ENCODE measurements at places on chromosomes 12 and 14.

DNA sequence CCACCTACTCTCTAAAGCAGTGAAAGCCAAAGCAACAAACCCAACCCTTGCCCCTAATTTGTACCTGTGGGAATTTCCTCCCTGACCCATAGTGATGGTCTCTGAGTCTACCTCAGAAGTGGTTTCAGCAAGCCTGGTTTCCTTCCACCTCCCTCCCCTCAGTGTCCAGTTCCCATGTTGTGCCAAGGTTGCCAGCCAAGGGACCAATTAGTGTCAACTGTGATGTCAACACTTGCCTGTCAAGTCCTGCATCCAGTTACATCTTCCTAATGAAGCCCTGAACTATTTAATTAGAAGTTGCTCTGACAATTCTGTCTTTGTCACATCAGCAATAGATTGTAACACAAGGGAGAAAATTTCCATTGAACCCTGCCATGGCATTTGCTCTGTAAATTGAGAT lies 194.4 kb upstream of the CCDC196 start:
- H3K27ac ChIP-seq = no peak overlapping the region
- peaks cover 1% of the 10 kb centered on the region for H3K27me3 ChIP-seq
- DNase-seq = no peak
- H3K4me3 ChIP-seq = no peak overlapping the region
- peaks cover 7% of the 10 kb centered on the region for H3K4me1 ChIP-seq

DNA sequence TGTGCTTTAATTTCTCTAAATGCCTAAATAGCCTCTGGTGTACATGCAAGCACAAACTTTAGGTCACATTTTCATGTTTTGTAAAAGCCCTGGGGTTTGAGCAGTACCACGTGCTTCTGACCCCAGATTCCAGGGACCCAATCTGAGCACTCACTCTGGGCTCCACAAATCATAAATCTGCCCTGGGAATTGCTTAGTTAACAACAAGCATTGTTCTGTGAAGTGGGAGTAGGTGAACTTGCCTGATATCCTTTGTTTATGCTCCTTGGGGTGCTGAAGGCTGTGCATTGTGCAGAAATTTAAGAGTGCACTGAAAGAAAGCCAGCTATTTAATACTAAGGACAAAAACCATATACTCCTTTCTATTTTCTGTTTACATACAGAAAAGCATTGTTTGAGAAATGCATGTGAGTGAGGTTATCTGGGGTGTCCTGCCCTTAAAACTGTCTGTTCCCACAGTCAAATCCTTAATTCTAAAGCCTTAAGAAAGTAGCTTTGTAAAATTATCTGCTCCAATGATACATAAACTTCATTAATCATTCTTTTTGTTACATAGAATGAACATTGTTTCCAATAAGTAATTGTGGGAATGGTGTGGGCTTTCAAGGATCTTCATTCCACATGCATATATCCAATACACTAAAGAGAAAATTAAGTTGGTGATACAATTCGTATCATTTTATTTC lies 258.6 kb upstream of the NPAS3 start:
- H3K27me3 ChIP-seq = no peaks in the 10 kb centered on the region
- DNase-seq = no peak
- H3K27ac ChIP-seq = no peak overlapping the region
- no peak overlapping the region for H3K4me3 ChIP-seq
- H3K36me3 ChIP-seq = no peaks in the 10 kb centered on the region

DNA sequence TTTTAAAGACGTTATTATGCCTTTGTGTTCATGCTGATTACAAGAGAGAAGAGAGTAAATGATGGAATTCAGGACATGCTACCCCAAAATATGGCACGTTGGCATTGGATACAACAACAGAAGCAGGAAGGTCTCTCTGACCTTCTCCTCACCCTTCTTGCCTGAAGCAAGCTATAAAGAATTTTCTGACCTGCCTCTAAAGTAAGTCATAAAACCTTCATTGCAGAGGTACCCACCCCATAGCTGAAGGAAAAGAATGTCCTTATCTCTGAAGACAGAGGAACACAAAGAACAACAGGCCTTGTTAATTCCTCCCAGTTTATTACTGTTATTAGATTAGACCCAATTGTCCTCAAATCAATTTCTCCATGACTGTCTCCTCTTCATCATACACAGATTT lies 176.2 kb downstream of the FBXL14 start:
- DNase-seq = no peak
- H3K27ac ChIP-seq = no peak overlapping the region
- peaks cover 8% of the 10 kb centered on the region for H3K4me1 ChIP-seq
- no peak overlapping the region for H3K4me3 ChIP-seq

GRCh38 chr12:80698256-80698655 lies 9.2 kb upstream of the MYF6 start:
- H3K4me3 ChIP-seq = no peak overlapping the region
- H3K4me1 ChIP-seq = no peaks in the 10 kb centered on the region
- H3K36me3 ChIP-seq = no peaks in the 10 kb centered on the region

DNA sequence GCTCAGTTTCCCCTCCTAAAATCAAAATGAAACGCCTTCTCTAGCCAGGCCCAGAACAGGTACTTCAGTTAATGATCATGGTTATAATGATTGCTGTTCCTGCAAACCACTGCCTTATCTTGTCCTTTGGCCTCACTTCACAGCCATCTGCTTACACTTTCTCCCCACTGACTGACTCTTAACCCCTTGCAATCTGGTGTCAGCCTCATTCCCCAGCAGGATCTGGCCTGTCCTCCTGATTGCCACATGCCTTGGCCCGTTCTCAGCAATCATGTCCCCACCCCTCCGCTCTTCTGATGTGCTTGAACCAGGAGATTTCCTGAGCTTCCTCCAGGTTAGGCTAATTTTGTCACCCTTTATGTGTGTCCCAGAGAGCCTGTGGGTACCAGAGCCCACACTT lies 64.5 kb downstream of the KCNA1 start:
- H3K4me3 ChIP-seq = no peak overlapping the region
- DNase-seq = no peak
- peaks cover 53% of the 10 kb centered on the region for H3K27me3 ChIP-seq
- H3K36me3 ChIP-seq = no peaks in the 10 kb centered on the region
- H3K27ac ChIP-seq = no peak overlapping the region

- no peaks in the 10 kb centered on the region for H3K36me3 ChIP-seq
- no peak for DNase-seq
- no peaks in the 10 kb centered on the region for H3K27me3 ChIP-seq
- no peak overlapping the region for H3K4me3 ChIP-seq
Measured at GRCh38 chr14:75200451-75200850, 24.0 kb upstream of the TMED10 start.

- H3K4me1 ChIP-seq = peaks cover 15% of the 10 kb centered on the region
- peaks cover 12% of the 10 kb centered on the region for H3K36me3 ChIP-seq
- H3K4me3 ChIP-seq = no peak overlapping the region
Measured at GRCh38 chr12:94186278-94187241, 38.2 kb downstream of the PLXNC1 start.

DNA sequence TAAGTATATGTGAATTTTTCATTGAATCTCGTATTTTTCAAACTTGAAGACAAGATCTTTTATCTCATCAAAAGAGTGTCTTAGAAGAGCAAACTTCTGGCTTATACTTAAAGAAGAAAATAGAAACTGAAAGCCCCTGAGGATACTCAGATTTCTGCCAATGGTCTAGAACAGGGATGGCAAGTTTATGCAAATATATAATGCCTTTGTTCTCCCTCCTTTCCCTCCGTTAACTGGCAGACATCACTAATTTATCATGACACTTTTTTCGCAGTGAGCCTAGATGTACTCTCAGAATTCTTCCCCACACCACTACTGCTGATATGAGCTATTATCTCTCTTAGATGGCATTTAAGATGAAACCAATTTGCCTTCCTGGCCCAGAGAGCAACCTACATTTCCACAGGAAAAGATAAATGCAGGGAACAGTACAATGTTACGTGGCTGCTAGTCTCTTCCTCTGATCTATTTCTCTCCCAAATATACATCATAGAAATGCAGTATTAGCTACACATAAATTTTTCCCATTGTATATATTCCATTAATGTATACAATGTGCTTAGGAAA lies 40.0 kb upstream of the DAAM1 start:
- DNase-seq = peak; percentile 21
- H3K36me3 ChIP-seq = no peaks in the 10 kb centered on the region
- peaks cover 43% of the 10 kb centered on the region for H3K4me1 ChIP-seq
- no peaks in the 10 kb centered on the region for H3K27me3 ChIP-seq
- no peak overlapping the region for H3K4me3 ChIP-seq

DNA sequence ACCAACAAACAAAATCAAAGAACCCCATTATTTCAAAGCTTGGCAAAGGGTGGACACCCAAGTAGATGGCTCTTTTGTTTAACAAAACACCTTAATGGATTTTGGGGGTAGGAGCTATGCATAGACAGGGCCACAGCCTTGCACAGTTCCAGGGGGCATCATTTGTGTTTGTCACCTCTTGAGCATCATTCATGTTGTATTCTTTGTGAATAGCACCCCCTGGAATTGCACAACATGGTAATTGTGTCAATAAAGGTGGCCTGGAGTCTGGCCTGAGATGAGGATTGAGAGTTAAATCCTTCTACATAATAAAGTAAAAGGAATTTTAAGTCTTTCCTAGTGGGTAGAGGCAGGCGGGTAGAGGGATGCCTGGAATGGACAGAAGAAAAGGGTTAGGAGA lies 3.3 kb upstream of the FRS2 start:
- H3K4me3 ChIP-seq = peak overlapping the region; percentile 89
- no peaks in the 10 kb centered on the region for H3K27me3 ChIP-seq
- H3K27ac ChIP-seq = peak overlapping the region; percentile 97
- DNase-seq = no peak

DNA sequence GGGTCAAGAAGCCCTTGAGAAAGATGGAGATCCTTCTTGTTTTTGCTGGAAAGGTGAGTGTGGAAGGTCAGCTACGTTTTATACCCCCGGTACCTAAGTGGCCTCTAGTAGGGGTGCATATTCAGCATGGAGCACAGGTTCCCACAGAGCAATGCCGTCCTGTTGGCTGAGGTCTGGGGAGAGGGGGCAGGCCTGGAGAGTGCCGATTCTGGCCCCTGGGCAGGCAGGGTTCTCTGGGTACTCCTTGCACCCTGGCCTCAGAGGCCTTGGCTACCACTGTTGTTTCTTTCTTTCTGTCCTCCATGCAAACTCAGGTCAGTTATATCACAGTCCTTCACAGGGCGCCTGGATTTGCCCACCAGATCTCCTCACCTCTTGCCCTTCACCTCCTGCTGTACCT lies 8.5 kb downstream of the RBP5 start:
- H3K4me3 ChIP-seq = no peak overlapping the region
- DNase-seq = no peak
- no peaks in the 10 kb centered on the region for H3K36me3 ChIP-seq
- peaks cover 6% of the 10 kb centered on the region for H3K4me1 ChIP-seq
- H3K27ac ChIP-seq = no peak overlapping the region

All from naive B cell (primary cell).